ENCODE measurements at places on chromosomes 13 and 19.

GRCh38 chr13:60019119-60019993 lies 144.4 kb downstream of the DIAPH3 start:
- peak; percentile 28 for DNase-seq

DNA sequence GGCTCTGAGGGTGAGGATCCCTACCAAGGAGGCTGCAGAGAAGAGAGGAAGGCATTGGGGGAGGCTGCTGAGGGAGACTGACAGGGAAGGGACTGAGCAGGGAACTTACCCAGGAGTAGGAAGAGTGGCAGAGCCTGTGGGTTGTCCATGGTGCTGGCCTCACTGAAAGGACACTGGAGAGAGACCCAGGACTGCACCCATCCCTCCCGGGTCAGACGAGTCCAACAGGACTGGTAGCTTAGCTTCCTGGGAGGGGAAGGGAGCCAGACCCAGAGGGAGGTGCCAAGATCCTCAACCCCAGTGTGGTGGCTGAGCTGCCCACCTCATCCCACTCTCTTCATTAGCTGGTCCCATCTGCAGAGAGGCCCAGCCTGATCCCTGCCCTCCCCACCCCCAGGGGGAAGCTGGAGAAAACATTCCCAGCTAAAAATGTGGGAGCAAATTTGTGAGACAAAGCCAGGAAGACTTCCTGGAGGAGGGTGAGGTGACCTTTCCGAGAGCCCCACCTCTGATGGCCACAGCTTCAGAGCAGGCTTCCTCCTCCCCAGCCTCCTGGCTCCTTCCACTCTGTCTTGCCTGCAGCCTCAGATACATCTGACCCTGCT lies at the start of gene VSIG10L:
Gene VSIG10L (minus strand): TSS at position 164 of the 605 bp plus-strand sequence. CDS start 15 bp downstream, at position 149.
- no peak for DNase-seq

GRCh38 chr13:111903143-111903542 lies 163.8 kb upstream of the SOX1 start:
- no peak for DNase-seq

DNA sequence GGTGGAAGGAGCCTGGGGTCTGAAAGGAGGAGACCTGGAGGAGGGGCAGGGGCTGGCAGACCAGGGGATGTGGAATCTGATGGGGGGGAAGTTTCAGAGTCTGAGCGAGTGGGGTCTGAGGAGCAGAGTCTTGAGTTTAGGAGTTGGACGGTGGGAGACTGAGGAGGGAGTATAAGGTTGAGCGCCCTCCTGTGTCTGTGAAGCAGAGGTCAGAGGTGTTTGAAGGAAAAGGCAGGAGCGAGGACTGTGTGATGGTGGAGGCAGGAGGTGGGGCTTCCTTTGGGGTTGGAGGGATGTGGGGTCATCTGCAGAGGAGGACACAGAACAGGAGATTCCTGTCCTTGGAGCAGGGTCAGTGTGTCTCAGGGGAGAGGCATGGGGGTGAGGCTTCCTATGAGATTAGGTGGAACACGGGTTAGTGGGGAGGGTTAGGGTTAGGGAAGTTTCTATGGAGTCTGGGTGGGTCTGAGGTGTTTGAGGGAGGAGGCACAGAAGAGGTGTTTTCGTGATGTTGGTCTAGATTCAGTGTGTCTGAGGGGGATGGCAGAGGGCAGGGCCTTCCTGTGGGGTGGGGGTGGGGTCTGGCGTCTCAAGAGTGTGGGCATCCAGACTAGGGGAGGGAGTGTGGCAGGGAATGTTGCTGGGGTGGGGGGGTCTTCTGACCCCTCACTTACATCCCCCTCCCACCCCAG lies 8.3 kb downstream of the RYR1 start:
- DNase-seq, result peak; percentile 74

DNA sequence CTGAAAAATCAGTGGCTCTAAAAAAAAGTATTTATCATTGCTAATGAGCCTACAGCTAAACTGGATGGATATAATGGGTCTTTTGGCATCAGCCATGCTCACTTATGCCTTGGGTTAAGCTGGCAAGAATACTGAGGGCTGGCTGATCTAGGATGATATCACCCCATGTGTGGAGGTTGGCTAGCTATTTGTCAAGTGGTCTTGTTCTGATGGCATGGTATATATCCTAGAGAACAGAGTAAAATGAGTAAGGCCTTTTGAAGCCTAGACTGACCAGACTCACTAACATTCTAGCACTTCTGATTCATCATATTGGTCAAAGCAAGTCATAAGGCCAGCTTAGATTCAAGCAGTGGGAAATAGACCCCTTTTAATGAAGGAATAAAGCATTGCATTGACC lies 383.0 kb downstream of the SLITRK1 start:
- no peak for DNase-seq

DNA sequence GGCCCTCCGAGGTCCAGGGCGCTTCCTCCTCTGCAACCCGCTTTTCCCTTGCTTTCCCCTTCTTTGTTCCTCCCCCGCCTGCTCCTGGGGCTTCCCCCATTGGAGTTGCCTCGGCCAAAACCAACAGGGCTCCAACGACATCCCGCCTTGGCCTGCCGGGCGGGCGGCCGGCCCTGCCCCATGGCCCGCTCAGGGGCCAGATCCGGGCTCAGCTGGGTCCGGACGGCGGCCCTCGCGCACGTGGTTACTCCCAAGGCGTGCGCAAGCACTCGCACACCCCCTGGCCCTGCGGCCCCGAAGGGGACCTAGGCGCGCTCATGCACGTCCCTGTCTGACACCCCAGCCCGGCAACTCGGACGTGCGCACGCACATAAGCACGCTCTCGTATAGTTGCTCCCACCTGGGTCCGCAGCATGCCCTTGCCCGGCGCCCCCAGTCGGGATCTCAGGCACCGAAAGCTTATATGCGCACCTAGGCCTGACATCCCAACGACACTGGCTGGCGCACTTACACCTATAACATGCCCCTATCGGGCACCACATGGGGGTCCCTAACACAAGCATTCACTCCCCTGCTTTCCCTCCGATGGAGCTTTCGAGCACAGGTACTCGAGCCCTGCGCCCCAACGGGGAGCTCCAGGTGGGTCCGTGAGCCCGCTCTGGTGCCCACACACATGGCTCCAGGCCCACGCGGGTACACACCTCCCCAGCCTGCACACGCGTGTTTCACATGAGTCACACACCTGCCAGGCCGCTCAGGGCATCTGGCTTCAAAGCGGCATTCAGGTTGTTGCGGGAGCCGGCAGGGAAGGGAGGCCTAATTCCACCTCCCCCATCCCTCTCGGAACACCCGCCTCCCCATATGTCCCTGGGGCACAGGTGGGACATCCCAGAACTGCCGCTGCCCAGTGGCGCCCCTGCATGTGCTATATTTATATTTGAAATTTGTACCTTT lies 15.0 kb downstream of the NFIX start:
- DNase-seq, result no peak

GRCh38 chr13:20340136-20340758 lies 108.1 kb upstream of the GJB6 start:
- no peak for DNase-seq

DNA sequence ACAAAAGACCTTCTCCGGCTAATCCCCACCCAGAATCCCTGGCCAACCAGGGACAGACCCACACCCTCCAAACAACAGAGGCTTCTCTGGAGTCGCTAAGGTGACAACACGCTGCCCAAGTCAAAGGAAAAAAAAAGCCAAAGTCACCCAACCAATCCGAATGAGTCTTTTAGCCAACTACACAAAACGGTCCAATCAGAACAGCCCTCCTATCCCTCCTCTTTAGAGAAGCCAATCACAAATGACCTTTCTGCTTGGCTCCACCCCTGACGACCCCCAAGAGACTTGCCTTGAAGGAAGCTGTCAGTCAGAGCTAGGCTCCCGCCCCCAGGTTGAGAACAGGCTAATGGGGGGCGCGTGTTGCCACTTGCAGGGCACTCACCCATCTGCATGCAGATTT lies 6.6 kb upstream of the FBXW9 start:
- no peak for DNase-seq

DNA sequence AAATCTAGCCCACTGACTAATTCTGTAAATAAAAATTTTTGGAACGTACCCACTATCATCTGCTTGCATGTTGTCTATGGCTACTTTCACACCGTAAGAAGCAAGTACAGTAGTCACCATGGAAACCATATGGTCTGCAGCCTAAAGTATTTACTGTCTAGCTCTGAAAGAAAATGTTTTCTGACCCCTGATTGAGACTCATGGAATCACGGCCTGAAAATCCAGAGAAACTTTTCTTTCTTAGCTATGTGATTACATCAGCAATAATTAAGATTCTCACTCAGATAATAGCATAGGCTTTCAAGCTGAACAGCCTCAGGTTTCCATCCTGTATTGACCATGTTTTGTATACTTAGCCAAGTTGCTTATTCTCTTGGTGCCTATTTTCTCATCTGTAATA lies 264.6 kb downstream of the NHLRC3 start:
- DNase-seq, result no peak

GRCh38 chr13:99469041-99469440 lies 32.2 kb upstream of the TM9SF2 start:
- DNase-seq, result no peak

DNA sequence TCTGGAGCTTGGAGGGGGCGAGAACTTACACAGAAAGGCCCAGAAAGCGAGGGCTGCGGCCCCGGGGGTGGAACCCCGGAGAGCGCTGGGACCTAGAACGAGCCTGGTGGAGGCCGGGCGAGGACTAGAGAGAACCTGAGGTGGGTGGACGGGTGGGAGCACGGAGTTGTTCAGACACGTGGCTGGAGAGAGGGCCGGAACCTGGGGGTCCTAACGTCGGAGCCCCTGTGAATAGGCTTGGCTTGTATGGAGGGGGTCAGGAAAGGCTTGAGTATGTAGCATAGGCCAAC lies 383 bp downstream of the ZNF581 start:
- no peak for DNase-seq

DNA sequence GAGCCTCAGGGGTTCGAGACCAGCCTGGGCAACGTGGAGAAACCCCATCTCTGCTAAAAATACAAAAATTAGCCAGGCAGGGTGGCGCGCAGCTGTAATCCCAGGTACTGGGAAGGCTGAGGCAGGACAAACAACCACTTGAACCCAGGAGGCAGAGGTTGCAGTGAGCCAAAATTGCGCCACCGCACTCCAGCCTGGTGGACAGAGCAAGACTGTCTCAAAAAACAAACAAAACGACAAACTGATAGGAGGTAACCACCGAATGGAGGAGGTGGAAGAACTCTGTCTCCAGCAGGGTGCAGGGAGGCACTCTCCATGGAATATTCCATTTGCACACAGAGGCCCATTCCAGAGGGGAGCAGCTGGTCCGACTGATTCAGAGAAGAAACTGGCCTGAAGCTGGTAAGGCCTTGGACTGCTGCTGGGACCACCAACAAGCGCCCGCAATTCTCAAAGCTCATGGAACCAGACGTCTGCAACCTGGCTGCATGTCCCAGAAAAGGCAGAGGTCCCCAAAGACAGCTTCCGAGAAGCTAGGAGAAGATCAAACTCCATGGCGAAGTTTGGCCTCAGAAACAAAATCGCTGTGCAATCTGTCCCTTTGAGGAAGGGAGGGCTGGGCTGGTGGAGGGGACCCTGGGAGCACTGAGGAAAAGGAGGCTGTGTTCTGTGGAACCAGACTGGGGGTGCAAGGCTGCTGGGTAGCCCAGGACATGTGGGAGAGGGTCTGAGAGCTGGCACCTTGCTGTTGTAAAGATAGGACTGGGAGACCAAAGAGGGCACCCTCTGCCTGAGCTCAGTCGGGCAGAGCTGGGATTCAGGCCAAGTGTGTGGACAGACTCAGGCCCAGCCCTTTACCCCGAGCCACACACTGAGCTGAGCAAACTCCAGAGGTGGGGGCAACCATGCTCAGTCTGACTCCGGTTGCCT lies 35.2 kb downstream of the SLC25A42 start:
- DNase-seq, result no peak

DNA sequence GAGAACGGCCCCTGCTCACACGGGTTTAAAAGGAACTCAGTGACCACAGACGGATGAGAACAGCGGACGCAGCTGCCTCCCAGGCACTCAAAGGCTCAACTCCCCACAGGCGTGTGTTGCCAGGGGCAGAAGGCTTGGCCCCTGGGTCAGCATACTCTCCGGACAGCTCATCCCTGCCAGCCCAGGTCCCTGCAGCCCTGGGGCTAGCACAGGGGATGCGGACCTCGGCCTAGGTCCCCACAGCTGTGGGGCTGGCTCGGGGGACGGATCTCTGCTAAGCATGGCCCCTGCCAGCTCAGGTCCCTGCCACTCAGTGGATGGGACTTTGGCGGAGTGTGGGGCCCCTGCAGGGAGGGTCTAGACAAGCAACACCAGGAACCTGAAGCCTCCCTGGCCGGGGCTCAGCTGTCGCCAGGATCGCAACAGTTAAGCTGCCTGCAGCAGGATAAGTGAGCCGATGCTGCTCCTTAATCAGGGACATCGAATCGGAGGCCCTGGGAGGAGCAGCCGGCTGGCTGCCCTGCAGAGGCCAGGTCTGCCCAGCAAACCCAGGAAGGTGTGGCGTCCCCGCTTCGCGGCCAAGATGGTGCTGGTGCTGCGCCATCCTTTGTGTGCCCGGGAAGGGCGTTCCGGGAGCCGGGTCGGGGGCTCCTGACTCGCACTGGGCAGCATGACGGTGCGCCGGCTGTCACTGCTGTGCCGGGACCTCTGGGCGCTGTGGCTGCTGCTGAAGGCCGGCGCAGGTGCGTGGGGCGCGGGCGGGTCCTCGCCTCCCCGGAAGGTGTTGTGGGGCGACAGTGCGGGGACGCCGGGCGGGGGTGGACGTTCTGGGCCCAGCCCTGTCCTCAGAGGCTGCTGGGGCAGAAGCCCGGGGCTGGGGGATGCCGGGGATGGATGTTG lies 32.5 kb downstream of the MCF2L start:
- DNase-seq, result no peak

Data from GM13976 (cell line).